ENCODE measurements at places on chromosomes 16 and 17. TPM values are rescaled to one million over a fixed set of nuclear protein-coding genes. Genes with fewer than 3 reads are reported as not detected.

The KRT222 gene
- polyA plus RNA-seq = 0.32 TPM

The NPB gene
- 0.59 TPM for polyA plus RNA-seq

The SLFN13 gene
- 25.1 TPM for polyA plus RNA-seq

The SEPHS2 gene
- 90.2 TPM for polyA plus RNA-seq

The SULT1A4 gene
- polyA plus RNA-seq = 28.3 TPM

The USP43 gene
- 7.5 TPM for polyA plus RNA-seq

The FBXL20 gene
- polyA plus RNA-seq = 13.4 TPM

The KRT34 gene
- not detected for polyA plus RNA-seq

The EPN3 gene
- polyA plus RNA-seq = 1.6 TPM

The GAS2L2 gene
- 0.10 TPM for polyA plus RNA-seq

The KRTAP4-3 gene
- not detected for polyA plus RNA-seq

The SYCE1L gene
- polyA plus RNA-seq = 3.2 TPM

The NECAB2 gene
- 3.1 TPM for polyA plus RNA-seq

The RRAD gene
- polyA plus RNA-seq = 2.3 TPM

The RCVRN gene
- 0.19 TPM for polyA plus RNA-seq

The MYH1 gene
- polyA plus RNA-seq = 0.04 TPM

The ZP2 gene
- polyA plus RNA-seq = 0.23 TPM

The APOH gene
- 0.90 TPM for polyA plus RNA-seq

The LITAFD gene
- not detected for polyA plus RNA-seq

The CAPN15 gene
- 24.5 TPM for polyA plus RNA-seq

The RDM1 gene
- polyA plus RNA-seq = 2.4 TPM

The NME2 gene
- polyA plus RNA-seq = 257 TPM

The TRPV2 gene
- 3.6 TPM for polyA plus RNA-seq

The TNS4 gene
- 0.18 TPM for polyA plus RNA-seq

The GPRC5C gene
- polyA plus RNA-seq = 104 TPM

The KRTAP9-2 gene
- not detected for polyA plus RNA-seq

The RASD1 gene
- polyA plus RNA-seq = 0.74 TPM

The WNT3 gene
- 2.0 TPM for polyA plus RNA-seq

The CD300LG gene
- 0.83 TPM for polyA plus RNA-seq

The KIAA0513 gene
- polyA plus RNA-seq = 6.6 TPM

The SNAI3 gene
- 0.50 TPM for polyA plus RNA-seq

The HSD17B1 gene
- 2.2 TPM for polyA plus RNA-seq

The CCDC200 gene
- 6.2 TPM for polyA plus RNA-seq

The PSKH1 gene
- polyA plus RNA-seq = 31.0 TPM

The PRSS21 gene
- polyA plus RNA-seq = not detected

The C16orf46 gene
- 0.71 TPM for polyA plus RNA-seq

The CSH2 gene
- polyA plus RNA-seq = not detected

The LYRM1 gene
- polyA plus RNA-seq = 30.6 TPM

The MATCAP1 gene
- polyA plus RNA-seq = 40.1 TPM

The ABCA9 gene
- polyA plus RNA-seq = 3.1 TPM

The EPX gene
- 1.8 TPM for polyA plus RNA-seq

The GSE1 gene
- 68.2 TPM for polyA plus RNA-seq

The NXPH3 gene
- 1.1 TPM for polyA plus RNA-seq

The GEMIN4 gene
- 23.1 TPM for polyA plus RNA-seq

The CHST4 gene
- 0.26 TPM for polyA plus RNA-seq

The HOXB4 gene
- 9.5 TPM for polyA plus RNA-seq

The RND2 gene
- polyA plus RNA-seq = 3.7 TPM

The DOC2B gene
- 70.4 TPM for polyA plus RNA-seq

The COL1A1 gene
- polyA plus RNA-seq = 7,291 TPM

The KRT15 gene
- 1.4 TPM for polyA plus RNA-seq

All from left renal pelvis (tissue), 4 donors.